Right lobe of liver (tissue), 6 donors: ENCODE measurements at places on chromosomes 5 and 9. TPM values are rescaled to one million over a fixed set of nuclear protein-coding genes. Genes with fewer than 3 reads are reported as not detected.

DNA sequence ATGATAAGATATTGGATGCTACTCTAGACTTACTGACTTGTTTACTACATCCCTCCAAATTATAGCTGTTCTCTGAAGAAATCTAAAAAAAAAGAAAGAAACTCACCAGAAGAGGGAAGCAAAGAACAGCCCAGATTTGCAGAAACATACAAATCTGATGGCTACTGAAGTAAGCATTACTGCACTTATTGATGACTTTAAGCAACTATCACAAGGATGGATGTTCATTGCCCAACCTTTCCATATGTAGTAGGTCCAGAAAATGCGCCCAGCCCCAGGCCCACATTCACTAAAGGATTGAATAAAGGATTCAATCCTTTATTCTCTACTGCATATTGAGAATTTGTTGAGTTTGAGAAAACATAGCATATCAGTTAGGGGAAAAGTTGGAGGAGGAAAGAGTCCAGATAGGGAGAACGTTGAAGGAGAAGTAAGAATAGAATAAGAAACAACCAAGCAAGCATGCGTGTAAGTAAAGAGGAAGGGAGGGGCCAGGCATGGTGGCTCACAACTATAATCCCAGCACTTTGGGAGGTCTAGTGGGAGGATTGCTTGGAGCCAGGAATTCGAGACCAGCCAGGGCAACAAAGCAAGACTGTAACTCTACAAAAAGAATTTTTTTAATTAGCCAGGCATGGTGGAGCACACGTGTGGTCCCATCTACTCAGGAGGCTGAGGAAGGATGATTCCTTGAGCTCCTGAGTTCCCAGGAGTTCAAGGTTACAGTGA, 33.8 kb upstream of the DTWD2 start:
- H3K4me1 ChIP-seq: no peaks in the 10 kb centered on the region
- H3K27ac ChIP-seq: no peak overlapping the region
- no peaks in the 10 kb centered on the region for H3K27me3 ChIP-seq
- no peak overlapping the region for H3K4me3 ChIP-seq

DNA sequence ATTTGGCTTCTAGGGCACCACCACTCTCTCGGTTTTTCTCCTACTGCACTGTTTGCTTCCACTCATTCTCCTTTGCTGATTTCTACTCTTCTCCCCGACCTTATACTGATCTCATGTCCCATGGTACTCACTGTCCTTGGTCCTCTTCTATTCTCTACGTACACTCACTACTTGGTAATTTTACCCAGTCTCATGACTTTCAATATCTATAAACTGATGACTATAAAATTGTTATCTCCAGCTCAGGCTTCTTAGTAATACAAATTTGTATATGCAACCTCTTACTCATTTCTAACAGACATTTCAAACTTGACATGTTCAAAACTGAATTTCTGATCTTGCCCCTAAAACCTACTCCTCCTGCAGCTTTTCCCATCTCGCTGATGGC, 4.1 kb downstream of the RAPGEF6 start:
- H3K36me3 ChIP-seq: no peaks in the 10 kb centered on the region
- no peak for DNase-seq
- no peak overlapping the region for H3K27ac ChIP-seq
- no peaks in the 10 kb centered on the region for H3K4me1 ChIP-seq
- no peak overlapping the region for H3K4me3 ChIP-seq

DNA sequence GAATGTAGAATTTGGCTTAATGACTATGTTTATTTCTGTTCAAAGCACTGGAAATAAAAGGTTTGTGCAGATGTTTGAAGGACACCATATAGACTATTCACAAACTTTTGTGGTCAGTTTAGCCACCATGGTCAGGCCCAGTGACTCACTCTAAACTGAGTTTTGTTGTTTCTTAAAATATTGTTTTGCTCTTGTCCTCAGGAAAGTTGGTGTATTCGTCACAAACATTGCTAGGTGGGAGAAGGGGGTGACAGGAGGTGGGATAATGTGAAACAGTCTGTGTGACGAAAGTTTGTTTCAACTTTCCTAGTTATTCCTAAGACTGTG, 35.0 kb upstream of the LIFR start:
- DNase-seq: no peak
- no peaks in the 10 kb centered on the region for H3K36me3 ChIP-seq
- H3K27me3 ChIP-seq: no peaks in the 10 kb centered on the region
- H3K27ac ChIP-seq: no peak overlapping the region

DNA sequence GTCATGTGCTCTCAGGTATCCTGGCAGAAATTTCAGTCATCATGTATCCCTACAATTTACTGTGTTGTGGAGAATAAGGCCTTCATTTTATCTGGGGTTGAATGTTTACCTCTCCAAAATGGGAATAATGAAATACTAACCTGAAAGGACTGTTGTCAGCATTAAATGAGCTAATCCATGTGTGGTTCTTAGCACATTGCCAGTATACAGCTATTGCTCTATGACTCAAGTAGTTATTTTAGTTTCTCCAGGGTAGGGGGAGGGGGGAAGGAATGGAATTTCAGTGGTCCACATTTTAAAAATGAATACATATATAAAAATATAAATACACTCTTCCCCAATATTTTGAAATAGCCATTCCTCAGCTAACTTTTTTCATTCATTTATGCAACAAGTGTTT, 3.5 kb downstream of the PAM start:
- H3K36me3 ChIP-seq: no peaks in the 10 kb centered on the region
- H3K4me1 ChIP-seq: no peaks in the 10 kb centered on the region
- no peak for DNase-seq
- H3K27me3 ChIP-seq: no peaks in the 10 kb centered on the region
- H3K27ac ChIP-seq: no peak overlapping the region

- no peaks in the 10 kb centered on the region for H3K36me3 ChIP-seq
- no peaks in the 10 kb centered on the region for H3K4me1 ChIP-seq
- no peak for DNase-seq
Observed at GRCh38 chr5:137566780-137567179, 67.7 kb upstream of the SPOCK1 start.

Gene MED7
- 4.9 TPM for total RNA-seq

Gene HAPLN1
- 0.16 TPM for total RNA-seq
